AG08396 (cell line): ENCODE measurements at places on chromosomes 1 and 21.

DNA sequence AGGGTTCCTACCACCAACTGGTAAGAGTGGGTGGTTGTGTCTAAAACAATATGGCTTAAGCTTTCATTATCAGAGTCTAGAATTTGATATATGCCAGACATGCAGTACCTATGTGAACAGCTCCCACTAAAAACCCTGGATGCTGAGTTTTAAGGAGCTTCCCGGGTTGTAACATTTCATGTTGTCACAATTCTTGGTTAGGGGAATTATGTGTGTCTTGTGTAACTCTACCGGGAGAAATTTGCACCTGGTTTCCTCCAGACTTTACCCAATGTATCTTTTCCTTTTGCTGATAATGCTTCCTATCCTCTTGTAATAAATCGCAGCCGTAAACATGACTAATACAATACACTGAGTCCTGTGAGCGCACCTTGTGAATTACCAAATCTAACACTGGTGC is 48.3 kb downstream of the ARID4B start:
- no peak for DNase-seq

DNA sequence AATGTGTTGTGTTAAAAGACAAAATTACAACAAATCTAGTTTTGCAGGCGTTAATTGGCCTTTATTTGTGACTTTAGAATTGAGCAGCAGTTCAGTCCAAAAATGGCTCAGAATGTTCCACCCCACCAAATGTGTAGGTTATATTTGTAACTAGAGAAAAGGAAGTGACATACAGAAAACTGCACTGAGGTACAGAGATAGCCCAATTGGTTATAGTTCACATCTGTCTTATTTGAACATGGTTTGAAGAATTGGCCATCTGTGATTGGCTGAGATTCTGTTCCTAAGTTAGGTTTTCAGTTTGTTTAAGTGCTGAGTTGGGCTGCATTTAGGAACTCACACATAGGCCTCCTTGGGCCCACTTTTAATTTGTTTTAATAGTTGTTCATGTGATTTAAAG is 12.0 kb upstream of the FMO2 start:
- no peak for DNase-seq

- DNase-seq = no peak
These were observed 64.5 kb upstream of the KCNK1 start for GRCh38 chr1:233549404-233549803.

DNA sequence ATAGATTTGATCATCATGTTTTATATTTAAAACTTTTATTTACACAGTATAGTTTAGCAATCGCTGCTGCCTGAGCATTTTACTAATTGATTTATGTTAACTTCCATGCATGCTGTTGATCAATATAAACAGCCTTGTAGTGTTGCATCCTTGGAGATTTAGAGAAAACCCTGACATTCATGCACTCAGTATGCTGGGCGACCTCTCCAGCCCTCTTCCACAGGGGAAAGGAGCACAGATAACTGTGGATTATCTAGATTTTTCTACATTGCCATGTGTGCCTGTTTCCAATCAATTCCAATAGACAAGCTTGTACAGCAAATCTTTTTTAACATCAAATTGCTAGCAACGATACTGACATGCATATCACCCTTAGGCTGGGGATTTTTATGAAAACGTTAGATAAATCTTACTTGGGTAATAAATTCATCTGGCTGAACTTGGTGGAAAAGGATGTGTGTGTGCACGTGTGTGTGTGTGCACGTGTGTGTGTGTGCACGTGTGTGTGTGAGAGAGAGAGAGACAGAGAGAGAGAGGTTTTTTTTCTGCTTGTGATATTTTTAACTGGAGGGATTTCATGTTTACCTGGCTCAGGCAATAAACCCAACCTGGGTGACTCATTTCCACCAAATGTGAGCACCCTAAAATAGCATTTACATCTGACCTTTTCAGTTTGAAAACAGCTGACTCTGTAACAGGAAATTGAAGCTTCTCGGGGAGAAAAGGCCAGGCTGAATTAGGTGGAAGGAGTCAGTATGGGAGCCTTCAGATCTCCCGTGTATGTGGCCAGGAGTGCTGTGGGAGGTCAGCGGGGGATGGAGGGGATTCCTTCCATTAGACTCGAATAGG is 339.8 kb downstream of the PRDM2 start:
- no peak for DNase-seq

DNA sequence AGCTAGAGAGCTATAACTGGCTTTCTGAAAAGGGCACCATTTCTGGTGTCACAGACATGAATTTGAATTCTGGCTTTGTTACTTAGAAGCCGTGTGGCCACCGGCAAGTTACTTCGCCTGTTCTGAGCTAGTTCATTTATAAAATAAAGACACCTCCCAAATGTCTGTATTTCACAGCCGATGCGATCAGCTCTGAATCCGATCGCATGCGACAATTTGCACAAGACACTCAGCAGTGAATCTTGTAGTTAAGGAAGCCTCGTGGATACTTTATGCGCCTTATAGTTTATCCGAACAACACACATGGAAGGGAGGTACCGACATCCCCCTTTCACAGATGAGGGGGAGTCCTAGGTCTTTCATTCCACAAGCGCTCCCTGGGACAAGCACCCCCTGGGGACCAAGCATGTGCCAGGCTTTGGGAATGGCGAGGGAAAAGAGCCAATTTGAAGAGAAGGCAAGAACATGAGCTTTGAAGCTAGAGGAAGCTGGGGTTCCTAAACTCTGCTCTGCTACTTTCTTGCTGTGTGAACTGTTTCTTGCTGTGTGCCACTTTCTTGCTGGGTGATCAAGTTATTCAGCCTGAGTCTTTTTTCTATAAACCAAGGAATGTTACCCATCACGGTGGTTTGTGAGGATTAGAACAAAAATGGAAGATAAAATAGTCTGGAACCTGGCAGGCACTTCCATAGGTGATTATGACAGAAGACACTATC is 3.9 kb downstream of the ID3 start:
- DNase-seq = no peak

- no peak for DNase-seq
These were observed 3.9 kb downstream of the EPHA2 start for GRCh38 chr1:16151995-16152384.

GRCh38 chr1:3659093-3659492 is 6.8 kb downstream of the TP73 start:
- no peak for DNase-seq

GRCh38 chr1:56326056-56326455 is 253.3 kb downstream of the PLPP3 start:
- no peak for DNase-seq

GRCh38 chr1:184027826-184028695 is 9.5 kb downstream of the COLGALT2 start:
- no peak for DNase-seq

- DNase-seq = peak; percentile 88
These were observed 16.6 kb downstream of the SAMD11 start for GRCh38 chr1:940107-941014.
